ENCODE measurements at places on chromosomes 1 and 21. TPM values are rescaled to one million over a fixed set of nuclear protein-coding genes. Genes with fewer than 3 reads are reported as not detected.

KCNJ15 gene
- total RNA-seq: 16.6 TPM

GPR25 gene
- total RNA-seq: not detected

BMP8A gene
- total RNA-seq: not detected

OR10J4 gene
- not detected for total RNA-seq

MPZ gene
- total RNA-seq: 1.8 TPM

ASCL5 gene
- under 0.01 TPM for total RNA-seq

LAMC1 gene
- total RNA-seq: 598 TPM

MYBPH gene
- total RNA-seq: 0.39 TPM

PLA2G2A gene
- not detected for total RNA-seq

ZNF593OS gene
- under 0.01 TPM for total RNA-seq

SFN gene
- 0.73 TPM for total RNA-seq

JUN gene
- 89.9 TPM for total RNA-seq

TNFRSF4 gene
- total RNA-seq: not detected

CDKN2C gene
- 20.6 TPM for total RNA-seq

CELA2A gene
- not detected for total RNA-seq

KRTAP21-2 gene
- total RNA-seq: not detected

MEX3A gene
- 0.73 TPM for total RNA-seq

TMEM61 gene
- not detected for total RNA-seq

LIPI gene
- total RNA-seq: not detected

CASP9 gene
- total RNA-seq: 3.9 TPM

UBE2G2 gene
- 92.7 TPM for total RNA-seq
